A549 treated with DMSO at 1 μM for 4 hours (cell line): ENCODE measurements at places on chromosomes 3 and 15. TPM values are rescaled to one million over a fixed set of nuclear protein-coding genes. Genes with fewer than 3 reads are reported as not detected.

STT3B gene
- total RNA-seq: 73.2 to 90.4 TPM (median 89.2 TPM) in 5 replicates

SLC28A2 gene
- not detected in 5 replicates for total RNA-seq

CHST13 gene
- total RNA-seq: 0.25 to 1.0 TPM (median 0.67 TPM) in 5 replicates

MOBP gene
- 0.02 to 0.28 TPM (median 0.07 TPM) in 3 of 5 replicates, not detected in the others for total RNA-seq

THOC7 gene
- 56.9 to 67.6 TPM (median 61.1 TPM) in 5 replicates for total RNA-seq

RAD51 gene
- 17.5 to 20.8 TPM (median 18.8 TPM) in 5 replicates for total RNA-seq

ADGRG7 gene
- not detected in 5 replicates for total RNA-seq

KIF7 gene
- 3.9 to 4.9 TPM (median 4.3 TPM) in 5 replicates for total RNA-seq

DLL4 gene
- 0.40 to 0.63 TPM (median 0.51 TPM) in 5 replicates for total RNA-seq
